ENCODE measurements at places on chromosomes 12 and 14.

- H3K27me3 ChIP-seq, result no peaks in the 10 kb centered on the region
- no peaks in the 10 kb centered on the region for H3K4me1 ChIP-seq
- no peaks in the 10 kb centered on the region for H3K36me3 ChIP-seq
- no peak overlapping the region for H3K4me3 ChIP-seq
- DNase-seq, result no peak
Measured at GRCh38 chr14:75513911-75514672, 8.2 kb upstream of the BATF start.

- peak; percentile 78 for DNase-seq
- no peak overlapping the region for H3K27ac ChIP-seq
- no peaks in the 10 kb centered on the region for H3K4me1 ChIP-seq
- H3K36me3 ChIP-seq, result no peaks in the 10 kb centered on the region
- peaks cover 4% of the 10 kb centered on the region for H3K27me3 ChIP-seq
- no peak overlapping the region for H3K4me3 ChIP-seq
Measured at GRCh38 chr12:66087365-66087943, 43.1 kb downstream of the LLPH start.

DNA sequence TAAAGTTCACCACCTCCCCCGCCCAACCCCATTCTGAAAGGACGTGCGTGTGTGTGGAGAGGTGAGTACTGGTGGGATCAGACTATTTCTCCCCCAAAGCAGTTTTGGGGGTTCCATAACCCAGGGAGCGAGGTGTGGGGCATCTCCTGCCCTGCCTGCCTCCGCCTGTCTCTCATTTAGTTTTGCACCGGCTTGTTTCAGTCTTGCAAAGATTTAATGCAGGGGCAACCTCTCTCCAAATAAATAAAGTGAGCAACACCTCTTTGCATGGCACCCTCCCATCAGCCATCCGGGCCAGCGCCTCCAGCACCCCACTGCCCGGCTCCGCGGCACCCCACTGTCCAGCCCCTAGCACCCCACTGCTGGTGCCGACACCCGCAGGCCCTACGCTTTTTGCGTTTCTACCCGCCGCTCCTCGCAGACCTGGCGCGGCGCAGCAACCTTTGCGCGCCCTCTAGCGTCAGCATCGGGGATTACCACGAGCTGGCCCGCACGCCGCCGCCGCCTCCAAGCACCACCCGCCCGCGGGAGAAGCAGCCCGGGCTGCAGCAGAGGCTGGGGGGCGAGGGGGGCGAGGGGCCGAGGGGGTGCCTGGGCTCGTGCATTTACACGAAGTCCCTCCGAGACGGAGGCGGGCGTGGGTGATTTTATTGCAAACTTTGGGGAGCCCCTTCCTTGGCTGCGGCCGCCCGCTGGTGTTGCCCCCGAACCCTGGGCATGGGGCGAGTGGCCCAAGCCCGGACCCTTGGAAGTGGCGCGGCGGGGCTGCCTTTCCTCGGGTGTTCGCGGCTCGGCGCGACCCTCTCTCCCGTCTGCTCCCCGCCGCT is 55.8 kb upstream of the VRK1 start:
- no peak overlapping the region for H3K4me3 ChIP-seq
- DNase-seq, result peak; percentile 62

DNA sequence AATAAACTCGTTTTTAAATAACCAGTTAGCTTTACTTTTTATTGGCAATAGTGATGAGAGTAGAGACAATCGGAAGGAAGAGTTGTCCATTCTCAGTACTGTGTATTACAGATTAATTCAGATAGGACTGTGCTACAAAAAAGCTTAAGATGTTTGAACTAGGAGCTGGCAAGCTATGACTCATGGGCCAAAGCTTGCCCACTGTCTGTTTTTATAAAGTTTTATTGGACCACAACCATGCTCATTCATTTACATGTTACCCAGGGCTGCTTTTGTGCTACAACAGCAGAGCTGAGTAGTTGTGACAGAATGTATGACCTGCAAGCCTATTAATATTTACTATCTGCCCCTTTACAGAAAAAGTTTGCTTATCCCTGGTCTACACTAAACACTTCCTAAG is 19.4 kb downstream of the GNS start:
- H3K27me3 ChIP-seq, result no peaks in the 10 kb centered on the region
- no peak for DNase-seq
- peaks cover 93% of the 10 kb centered on the region for H3K36me3 ChIP-seq
- H3K4me3 ChIP-seq, result no peak overlapping the region
